ENCODE measurements at places on chromosomes 2 and 18.

- DNase-seq: no peak
Observed at GRCh38 chr2:156704132-156704531, 268.0 kb downstream of the GPD2 start.

DNA sequence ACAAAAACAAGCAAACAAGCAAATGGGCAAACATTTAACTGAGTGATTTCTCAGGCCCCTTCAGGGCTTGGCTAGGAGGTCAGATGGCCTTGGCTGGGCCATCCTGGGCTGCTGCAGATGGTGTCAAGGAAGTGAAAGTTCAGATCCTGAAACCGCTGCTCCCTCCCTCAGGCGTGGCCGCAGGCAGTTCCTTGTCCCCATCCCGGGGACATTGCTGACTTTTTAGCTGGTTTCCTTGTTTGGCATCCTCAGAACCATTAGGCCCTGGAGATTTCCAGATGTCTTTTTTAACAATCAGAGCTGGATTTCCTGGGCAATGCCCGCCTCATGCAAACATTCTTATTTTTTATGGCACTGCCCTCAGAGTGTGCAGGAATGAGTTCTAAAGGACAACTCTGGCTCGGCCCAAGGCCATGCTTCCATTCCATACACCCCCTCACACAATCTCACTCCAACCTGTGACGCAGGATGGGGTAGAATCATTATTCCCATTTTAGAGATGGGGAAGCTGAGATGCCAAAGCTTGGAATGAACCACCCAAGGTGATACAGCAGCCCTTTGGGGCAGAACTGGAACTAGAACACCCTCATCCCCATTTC is 86.1 kb upstream of the ZCCHC2 start:
- no peak for DNase-seq

GRCh38 chr18:1408376-1408775 is 503.7 kb downstream of the ADCYAP1 start:
- no peak for DNase-seq

DNA sequence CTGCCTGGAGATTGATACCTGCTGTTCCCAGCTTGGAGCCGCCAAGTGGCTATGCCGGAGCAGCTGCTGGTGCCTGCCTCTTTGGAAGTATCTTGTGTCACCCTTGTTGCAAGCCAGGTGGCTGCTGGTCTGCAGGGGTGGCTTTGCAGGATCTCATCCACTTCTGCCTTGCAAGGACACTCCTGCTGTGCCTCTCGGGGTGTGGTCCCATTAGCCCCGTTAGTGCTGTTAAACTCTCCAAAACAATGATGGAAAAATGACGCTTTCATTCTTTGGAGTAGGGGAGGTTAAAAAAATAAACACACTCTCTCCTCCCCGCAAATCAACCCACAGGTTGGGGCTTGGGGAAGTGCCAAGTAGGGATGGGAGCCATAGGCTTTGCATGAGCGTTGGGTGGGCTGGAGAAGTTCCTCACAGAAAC is 352.8 kb downstream of the RNF144A start:
- no peak for DNase-seq

DNA sequence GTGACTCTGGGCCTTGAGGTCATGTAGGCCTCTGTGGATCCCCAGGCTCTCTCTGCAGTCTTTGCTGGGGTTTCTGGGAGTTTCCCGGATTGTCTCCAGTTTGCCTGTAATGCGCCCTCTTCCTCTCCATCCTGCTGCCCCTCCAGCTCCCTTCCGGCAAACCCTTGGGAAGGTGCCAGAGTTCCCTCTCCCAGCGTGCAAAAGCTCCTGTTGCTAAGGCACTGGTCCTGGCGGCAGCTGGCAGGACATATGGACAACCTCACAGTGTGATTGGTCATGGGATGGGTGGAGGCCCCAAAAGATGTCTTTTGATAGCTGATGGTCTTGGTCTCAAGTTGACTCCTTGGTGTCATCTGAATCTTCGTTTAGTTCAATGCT is 320.1 kb downstream of the CYP26B1 start:
- no peak for DNase-seq

DNA sequence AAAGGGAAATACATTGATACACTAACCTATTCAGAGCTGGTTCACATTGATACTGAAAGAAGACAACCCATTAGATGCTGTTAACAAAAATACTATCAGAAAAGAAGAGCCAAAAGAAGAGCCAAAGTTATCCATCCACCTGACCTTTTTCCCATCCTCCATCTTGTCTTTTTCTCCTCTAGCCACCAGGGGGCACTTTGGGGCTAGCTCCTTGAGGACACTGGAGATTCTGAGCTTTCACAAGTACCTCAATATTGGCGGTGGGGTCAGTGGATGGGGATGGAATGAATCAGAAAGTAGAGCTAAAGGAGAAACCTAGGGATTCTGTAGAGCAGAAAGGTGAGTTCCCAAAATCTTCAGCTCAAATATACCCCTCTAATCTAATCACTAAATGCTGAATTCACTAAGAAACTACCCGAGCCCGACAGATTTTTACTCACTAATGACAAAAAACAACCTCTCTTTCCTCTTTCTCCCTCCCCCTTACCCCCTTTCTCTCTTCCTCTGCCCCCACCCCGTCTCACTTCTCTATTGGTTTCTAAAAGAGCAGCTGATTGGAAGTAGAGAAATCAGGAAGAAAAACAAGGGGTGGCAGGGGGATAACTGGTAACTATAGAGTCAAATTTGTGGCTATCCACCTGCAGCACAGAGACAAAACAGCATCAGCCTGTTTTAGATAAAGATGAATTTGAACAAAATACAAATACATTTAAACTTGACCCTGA is 203.3 kb downstream of the TCF4 start:
- peak; percentile 54 for DNase-seq

DNA sequence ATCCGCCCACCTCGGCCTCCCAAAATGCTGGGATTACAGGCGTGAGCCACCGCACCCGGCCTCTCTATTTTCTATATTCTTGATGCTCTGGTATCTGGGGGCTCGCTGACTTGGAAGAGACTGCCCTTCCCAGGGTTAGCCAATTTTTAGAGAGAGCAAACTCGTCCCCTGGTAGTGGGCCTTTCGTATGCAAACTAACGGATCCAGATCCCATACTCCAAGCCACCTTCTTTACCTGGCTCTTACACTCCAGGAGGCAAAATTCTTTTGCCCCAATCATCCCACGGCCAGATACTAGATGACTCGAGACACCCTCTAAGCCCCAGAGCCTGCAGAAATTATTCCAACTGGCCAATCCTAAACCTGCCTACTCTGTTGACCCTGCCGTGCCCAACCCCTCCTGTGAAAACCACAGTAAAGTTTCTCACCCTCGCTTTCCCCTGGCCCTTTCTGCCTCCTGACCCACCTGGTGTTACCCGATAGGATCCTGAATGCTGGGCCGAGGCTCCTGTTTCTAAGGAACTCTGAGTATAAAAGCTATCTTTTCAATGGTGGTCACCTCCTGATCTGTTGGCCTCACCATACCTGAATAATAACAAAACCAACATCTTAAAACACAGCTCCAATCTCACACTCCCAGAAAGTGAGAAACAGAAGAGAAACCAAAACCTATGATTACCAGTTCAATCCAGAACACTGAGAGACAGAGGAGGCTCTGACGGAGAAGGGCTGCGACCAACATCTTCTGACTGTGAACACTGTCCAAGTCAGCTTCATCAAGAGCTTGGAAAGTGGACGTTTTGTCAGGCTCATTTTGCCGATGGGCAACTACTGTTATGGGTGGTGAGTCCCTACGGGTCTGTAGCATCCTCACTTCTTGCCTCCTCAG is 57.6 kb upstream of the ZNF532 start:
- DNase-seq: no peak

- peak; percentile 52 for DNase-seq
Observed at GRCh38 chr2:46276642-46277041, 20.6 kb upstream of the EPAS1 start.

GRCh38 chr18:59990121-59990823 is 90.5 kb downstream of the PMAIP1 start:
- DNase-seq: no peak

Data from AG08395 (cell line).